NCI-H1092 treated with DMSO at 0.1 percent for 48 hours (cell line): ENCODE measurements at places on chromosomes 13 and 19.

DNA sequence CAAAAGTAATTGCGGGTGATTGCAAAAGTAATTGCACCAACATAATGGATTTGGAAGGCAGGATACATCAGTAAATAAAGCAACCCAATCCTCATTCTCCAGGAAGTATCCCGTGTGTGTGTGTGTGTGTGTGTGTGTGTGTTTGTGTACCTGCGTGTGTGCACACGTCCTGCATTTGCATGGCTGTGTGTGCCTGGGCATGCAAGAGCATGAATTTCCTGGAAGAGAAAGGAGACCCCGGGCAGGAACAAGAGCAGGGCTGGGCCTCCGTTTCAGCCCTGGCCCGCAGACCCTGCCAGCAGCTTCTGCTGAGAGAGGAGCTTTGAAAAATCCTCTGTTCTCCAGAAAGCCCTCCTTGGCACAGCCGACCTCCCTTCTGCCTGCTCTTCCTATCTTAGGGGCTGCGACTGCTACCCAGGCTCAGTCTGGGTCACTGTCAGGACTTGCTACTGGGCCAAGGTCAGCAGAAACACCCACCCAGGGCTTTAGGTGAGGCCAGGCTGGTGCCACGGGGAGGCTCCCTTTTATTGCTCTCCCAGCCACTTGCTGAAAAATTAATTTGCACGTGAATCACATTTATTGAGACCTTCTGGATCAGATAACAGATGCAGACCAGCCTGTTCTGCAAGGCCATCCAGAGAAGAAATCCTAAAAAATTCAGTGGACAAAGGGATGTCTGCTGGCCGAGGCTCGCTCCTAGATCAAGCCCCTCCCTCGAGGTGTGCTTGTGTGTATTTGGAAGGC lies 258.3 kb downstream of the ZNF536 start:
- DNase-seq, result no peak

- DNase-seq, result no peak
Measured at GRCh38 chr19:3483226-3483628, at the start of gene SMIM44. Gene SMIM44, minus strand, starts transcription at chr19:3483441. Its CDS starts 38 bp downstream, at chr19:3483403.

DNA sequence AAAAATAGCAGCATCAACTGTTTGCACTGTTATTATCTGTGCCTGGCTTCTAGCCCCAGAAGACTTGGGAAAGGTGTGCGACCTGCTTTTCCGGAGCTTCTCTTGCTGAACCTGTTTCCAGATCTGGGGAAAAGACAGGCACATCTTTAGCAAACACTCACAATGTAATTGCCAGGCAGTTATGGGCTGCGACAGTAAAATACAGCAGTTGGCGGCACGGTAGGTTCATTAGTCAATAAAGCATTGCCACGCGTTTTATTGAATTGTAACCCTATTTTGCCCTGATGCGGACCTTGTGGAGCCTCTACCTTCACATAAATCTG lies 223.7 kb upstream of the TSHZ3 start:
- DNase-seq, result no peak

GRCh38 chr19:28234637-28235036 lies 978.3 kb downstream of the UQCRFS1 start:
- DNase-seq, result no peak

GRCh38 chr19:13505164-13505695 lies 1.0 kb downstream of the CACNA1A start:
- DNase-seq, result no peak

GRCh38 chr19:6761053-6761676 lies 6.1 kb downstream of the SH2D3A start:
- DNase-seq, result no peak

DNA sequence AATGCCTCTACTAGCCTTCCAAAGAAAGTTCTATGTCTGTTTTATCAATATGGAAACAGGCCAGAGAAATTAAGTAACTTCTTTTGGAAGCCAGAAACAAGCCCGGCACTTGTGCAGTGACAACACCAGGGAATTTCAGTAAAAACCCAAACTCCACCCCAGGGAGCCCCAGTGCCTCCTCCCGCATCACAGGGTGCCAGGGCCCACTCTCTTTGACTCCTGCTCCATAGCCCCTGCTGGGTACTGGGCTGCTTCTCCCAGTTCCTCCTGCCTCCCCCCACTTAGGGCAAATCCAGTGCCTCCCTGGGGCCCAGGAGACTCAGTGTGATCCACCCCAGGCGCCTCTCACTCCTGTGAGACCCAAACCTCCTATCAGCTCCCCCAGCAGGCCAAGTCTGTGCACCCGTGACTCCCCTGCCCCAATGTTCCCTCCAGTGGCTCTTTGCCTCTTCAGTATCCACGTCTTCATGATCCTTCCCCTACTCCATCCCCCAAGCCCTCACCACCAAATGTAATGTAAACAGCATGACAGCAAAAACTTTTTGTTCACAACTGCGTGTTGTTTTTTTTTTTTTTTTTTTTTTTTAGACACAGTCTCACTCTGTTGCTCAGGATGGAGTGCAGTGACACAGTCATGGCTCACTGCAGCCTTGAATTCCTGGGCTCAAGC lies 2.3 kb upstream of the FFAR3 start:
- DNase-seq, result no peak

- DNase-seq, result no peak
Measured at GRCh38 chr13:112999414-113000177, 30.6 kb downstream of the MCF2L start.

DNA sequence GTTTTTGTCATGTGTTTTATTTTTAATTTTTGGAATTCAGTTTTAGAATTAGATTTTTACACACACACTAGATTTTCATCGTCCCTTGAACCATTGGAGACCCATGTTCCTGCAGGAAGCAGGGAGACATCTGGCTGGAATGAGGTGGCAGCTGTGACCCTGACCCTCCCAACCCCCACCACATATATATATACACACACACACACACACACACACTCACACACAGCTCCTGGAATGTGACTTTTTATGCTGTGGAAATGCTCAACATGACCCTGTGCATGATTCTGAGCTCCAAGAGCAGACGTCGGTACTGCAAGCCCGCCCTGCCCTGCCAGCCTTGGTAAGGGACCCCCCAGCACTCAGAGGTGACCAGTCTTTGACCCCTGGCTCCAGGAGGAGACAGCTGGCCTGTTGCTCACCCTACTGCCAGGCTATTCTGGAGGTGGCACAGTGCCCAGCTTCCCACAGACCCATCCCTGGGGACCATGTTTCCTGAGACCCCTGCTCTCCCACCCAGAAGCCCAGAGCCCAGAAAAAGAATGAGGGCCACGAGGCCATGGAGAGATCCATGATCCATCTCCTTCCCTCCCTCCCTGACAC lies 103.2 kb upstream of the VSTM2B start:
- no peak for DNase-seq

DNA sequence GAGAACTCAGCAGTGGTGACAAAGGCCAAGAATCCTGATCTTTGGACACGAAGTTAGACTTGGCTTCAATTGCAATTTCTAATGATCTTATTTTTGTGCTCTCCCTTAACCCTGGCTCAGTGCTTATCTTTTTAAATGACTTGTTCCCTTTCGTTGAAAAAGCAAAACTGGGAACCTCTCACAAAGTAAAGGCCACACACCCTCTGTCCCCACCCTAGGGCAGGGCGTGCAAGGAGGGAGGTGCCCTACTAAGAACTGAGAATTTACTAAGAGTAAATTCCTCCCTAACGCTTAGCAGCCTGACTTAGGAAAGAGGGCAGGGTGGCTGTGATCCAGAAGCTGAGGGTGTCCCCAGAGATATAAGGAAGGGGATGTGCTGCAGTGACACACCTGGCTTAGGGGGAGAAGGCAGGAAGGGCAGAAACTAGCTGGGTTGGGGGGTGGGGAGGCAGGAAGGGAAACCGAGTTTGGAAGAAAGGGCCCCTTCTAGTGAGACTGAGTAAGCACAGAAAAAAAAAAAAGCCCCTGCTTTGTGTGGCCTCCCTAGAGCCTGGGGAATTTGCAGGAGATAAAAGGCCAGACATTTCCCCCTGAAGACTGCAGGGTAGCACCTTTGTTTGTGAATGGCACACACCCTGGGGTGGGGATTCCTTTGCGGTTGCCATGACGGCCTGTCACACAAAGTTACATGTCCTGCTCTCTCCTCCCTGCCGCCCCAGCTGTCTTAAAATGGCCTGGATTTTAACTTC lies 435.1 kb downstream of the EFNB2 start:
- DNase-seq, result no peak

DNA sequence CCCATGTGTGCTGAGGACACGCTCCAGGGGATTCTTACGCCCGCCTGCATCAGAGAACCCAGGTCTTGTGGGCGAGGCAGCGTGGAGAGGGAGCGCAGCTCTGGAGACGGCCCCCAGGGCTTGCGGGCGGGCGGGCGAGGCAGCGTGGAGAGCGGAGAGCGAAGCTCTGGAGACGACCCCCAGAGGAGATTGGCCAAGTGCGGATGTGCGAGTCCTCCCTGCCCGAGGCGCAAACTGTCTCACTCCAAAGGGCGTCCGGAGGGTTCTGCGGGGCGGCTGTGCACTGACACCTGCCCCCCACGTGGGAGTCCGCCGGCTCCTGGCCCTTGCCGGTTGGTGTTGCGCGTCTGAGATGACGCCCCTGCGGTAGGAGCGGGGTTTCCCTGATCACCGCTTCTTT lies 39.8 kb downstream of the MCF2L start:
- no peak for DNase-seq

- DNase-seq, result no peak
Measured at GRCh38 chr19:50537306-50537685, 23.6 kb upstream of the ASPDH start.

- DNase-seq, result no peak
Measured at GRCh38 chr13:43822969-43823368, 36.2 kb upstream of the ENOX1 start.

DNA sequence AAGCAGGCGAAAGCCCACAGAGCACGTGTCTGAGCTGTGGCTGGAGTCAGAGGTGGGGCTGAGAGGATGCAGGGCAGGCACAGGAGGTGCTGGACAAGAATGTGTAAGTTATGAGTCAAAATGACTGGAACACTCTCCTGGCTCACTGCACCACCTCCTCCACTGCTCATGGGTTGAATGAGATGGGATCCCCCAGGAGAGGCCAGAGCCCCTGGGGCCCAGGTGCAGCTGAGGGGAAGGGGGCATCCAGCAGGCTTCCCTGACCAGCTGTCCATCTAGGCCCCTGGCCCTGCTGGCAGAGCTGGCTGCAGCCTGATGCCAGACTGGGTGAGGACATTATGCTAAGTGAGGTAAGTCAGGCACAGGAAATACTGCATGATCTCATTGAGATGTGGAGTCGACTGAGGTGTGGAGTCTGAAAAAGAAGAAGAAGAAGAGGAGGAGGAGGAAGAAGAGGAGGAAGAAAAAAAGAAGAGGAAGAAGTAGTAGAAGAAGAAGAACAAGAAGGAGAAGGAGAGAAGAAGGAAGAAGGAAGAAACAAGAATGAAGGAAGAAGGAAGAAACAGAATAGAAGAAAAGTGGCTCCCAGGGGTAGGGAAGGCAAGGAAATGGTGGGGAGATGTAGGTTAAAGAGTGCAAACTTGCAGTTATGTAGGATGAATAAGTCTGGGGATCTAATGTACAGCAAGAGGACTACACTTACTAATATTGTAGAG lies 747.4 kb downstream of the UQCRFS1 start:
- DNase-seq, result no peak

DNA sequence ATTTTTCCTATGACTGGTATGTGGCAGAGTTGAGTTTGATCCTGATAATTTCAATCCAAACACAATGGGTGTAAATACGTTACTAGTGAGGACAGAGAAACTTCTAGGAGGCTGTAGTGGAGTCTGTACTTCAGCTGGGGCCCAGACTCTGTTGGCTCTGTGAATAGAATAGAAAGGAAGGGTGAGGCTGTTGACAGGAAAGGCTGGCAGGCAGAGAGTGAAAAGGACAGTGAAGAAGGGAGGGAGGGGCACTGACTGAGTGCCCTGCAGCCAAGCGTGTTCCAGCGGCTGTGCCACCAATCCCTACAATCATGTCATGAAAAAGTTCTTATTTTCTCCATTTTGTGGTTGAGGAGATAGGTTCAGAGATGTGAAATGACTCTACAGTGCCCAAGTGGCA lies 80.5 kb downstream of the MBNL2 start:
- DNase-seq, result no peak

- no peak for DNase-seq
Measured at GRCh38 chr13:91639330-91639729, 240.9 kb downstream of the GPC5 start.

GRCh38 chr13:89746554-89746953 lies 1600.9 kb upstream of the MIR17HG start:
- DNase-seq, result no peak

DNA sequence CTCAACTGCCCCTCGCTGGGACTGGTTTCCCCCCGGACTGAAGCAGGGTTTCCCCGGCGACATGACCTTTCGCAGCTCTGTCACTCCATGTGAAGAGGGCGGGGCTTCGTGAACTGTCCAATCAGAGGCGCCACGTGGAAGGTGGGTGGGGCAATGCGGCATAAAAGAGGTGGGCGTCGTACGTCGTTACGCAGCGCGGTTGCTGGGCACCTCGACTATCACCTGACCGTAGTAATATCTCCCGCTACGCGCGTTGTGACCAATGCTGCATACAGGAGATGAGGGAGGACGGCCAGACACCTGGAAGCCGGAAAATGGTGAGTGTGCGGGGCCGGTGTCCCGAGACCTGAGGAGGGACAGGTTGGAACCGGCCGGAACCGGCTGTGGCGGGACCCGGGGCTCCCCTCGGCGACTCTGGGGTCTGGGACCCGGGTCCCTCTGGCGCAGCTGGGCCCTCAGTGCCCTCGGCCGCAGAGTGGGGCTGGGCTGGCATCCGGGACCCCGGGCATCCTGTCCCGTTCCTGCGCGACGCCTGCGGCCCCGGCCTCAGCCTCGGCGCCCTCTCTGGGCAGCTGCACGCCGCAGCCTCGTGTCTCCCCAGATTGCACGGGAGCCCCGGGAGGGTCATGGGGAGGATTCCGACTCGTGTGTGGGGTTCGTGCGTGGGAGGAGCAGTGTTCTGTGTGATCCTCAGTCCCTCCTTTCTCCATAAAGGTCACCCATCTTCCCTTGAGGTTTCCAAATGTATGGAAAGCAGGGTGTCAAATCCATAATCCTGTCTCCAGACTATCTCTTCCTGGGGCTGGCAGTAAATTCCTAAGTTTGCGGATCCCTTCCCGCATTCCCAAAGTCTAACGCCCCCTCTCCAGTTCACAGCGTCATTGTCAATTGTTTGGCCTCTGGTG lies 32.2 kb downstream of the ZNF136 start:
- peak; percentile 94 for DNase-seq

GRCh38 chr19:4575267-4576015 lies 16.0 kb upstream of the SEMA6B start:
- DNase-seq, result no peak

DNA sequence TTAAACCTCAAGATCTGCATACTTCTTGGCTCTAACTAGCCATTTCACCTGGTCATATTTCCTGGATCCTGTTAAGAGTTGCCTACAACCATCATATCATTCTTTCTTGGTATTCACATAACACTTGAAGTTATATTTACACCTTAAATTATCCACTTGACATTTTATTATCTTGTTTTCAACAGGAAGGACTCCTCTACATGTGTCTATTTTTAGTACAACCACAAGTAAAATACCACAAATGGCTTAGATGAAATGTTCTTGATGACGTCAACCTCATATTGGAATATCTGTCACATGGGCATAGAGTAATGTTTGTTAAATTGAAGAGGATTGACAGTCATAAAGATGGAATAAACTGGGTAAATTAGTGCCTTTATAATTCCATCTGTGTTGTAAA lies 9.4 kb downstream of the PCDH20 start:
- DNase-seq, result no peak

- DNase-seq, result no peak
Measured at GRCh38 chr19:46722004-46722380, 5.1 kb upstream of the PRKD2 start.

- no peak for DNase-seq
Measured at GRCh38 chr19:6091771-6092291, 18.5 kb downstream of the RFX2 start.
